Renal cortex interstitium (tissue), 15 donors: ENCODE measurements at places on chromosomes 6 and 20. TPM values are rescaled to one million over a fixed set of nuclear protein-coding genes. Genes with fewer than 3 reads are reported as not detected.

Gene EPPIN
- polyA plus RNA-seq: 0.39 TPM

- DNase-seq: no peak
Measured at GRCh38 chr6:132865364-132865763, 51.0 kb downstream of the RPS12 start.

Gene ZC3H12D
- polyA plus RNA-seq: 0.62 TPM

Gene OVOL2
- 1.2 TPM for polyA plus RNA-seq

- no peak for DNase-seq
Measured at GRCh38 chr20:50372770-50373088, 137.5 kb upstream of the PTPN1 start.

DNA sequence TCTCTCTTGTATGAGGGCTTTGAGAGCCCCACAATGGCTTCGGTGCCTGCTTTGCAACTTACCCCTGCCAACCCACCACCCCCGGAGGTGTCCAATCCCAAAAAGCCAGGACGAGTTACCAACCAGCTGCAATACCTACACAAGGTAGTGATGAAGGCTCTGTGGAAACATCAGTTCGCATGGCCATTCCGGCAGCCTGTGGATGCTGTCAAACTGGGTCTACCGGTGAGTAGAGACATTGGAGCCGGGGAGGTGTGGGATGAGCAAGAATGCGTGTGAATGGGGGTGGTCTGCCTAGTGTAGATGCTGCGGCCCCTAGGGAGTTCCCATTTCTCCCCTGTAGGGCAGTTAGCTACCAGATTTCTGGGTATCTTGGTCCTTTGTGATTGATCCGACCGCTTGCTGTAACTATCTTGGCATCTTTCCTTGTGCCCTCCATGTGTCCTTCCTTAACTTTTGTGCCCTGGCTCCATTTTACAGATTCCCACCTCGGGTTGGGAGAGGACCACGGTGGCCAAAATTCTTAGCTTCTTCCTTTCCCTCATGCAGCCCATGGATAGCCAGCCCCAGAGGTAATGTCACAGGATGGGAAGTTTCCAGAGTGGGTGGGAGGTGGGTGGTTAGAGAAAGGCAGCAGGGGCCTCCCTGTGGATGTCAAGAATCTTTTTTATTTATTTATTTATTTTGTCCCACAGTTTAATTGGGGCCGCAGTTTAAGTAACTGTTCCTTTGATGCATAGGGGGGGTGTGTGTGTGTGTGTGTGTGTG, 6.3 kb downstream of the BRD2 start:
- DNase-seq: no peak

DNA sequence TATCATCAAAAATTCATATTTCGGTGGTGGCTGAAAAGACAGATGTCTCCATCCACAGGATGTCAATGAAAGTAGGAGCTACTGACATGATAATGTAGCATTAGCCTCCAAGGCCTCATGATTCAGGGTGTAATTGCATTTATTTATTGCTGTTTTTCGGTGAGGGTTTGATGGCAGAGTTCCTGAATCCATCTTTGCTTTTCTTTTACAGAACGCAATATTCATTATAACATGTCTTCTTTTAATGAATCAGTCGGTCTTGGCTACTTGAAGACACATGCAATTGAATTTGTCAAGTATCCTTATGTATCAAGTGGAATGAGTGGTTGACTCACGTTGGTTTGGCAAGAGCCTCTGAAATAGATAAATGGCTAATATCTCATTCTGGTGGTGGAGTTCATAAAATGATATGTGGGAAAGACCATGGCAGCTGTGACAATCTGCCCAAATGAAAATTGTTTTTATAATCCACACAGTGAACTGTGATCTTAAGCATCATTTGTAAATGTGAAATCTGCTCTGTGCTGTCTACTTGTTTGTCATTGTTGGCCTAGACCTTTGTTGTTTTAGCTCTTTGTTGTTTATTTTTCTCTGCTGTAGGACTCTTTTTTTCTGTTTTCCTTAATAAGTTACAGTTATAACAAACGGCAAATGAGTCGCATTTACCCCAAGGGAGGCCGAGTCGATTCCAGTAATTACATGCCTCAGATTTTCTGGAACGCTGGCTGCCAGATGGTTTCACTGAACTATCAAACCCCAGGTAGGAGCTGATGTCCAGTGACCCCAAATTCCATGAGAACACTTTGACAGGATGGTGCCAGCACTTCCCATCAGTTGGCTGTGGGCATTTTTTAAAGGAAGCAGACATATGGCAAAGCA, 105.7 kb upstream of the LAMP5 start:
- no peak for DNase-seq

DNA sequence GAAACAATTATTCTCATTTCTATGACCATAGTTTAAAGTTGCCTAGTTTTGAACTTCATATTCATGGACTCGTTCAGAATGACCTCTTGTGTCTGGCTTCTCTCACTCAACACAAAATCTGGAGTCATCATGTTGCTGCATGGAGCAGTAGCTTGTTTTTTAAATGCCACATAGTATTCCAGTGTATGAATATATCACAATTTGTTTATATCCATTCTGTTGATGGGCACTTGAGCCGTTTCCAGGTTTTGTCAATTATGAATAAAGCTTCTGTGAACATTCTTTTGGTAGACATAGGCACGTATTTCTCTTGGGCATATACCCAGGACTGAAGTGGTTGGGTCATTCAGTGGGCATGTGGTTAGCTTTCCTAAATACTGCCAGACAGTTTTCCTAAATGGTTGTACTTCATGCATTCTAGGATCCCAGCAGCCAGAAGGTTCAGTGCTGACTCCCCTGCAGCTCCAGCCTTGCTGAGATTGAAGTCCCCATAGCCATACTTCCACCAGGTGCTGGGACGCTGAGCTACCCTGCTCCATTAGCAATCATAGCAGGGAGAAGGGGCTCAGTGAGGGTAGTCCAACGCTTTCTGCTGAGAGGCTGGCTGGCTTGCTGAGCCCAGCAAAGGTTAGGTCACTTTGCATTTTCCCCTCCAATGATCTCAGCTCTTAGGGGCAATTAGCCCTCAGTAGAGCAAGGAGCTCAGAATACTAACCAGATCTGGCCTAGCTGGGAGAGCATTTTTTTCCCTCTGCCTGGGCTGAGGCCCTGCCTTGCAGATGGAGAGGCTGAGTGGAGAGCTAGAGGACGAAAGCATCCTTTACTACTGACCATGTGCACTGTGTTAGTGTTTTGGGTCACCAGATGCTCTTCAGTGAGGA, 35.7 kb upstream of the CTNNBL1 start:
- no peak for DNase-seq
